Stimulated activated CD4-positive, alpha-beta T cell treated with anti-CD3 and anti-CD28 coated beads, Interleukin-1b, Interleukin-23, amount 100 ng/mL, for 48 hours (primary cell): ENCODE measurements at places on chromosomes 11 and 22.

GRCh38 chr11:19727246-19727645, 14.6 kb downstream of the NAV2 start:
- DNase-seq = no peak

- no peak for DNase-seq
These were observed 9.0 kb upstream of the PCF11 start for GRCh38 chr11:83147895-83148294.

DNA sequence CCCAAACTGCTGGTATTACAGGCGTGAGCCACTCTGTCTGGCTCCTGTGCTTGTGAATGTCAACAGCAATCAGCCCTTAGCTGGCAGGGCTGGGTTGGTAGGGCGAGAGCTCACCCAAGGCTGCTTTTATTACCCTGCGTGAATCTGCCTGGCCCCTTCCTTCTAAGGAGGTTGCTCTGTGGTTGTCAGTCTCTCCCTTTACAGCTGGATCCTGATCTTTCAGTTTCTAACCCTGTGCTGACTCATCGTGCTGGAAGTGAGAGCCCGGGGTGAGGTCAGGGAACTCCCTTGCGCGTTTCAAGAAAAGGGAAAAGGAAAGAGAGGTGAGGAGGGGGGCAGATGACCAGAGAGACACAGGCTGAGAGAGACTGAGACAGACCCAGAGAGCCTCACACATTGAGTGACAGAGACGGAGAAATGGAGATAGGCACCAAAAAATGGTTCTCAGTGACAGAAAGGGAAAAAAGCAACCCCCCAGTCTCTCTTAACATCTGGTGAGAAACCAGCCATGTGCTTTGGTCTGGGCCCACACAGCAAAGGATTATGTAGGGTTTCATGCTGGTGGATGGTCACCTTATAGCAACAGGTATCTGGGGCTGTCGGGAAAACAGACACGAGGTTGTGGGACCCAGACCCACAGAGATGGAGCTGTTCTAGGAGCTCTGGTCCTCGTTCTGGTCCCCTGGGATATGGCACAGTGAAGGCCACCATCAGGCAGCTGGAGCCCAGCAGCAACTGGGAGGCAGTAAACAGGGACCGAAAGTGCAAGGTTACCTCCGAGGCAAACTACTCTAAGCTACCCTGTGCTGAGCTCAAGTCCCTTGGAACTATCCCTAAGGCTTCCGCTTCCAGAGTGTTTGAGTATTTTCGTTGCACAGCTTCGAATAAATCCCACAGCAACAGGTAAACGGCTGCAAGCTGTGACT, 2.5 kb downstream of the TCN2 start:
- DNase-seq = peak; percentile 42

- DNase-seq = no peak
These were observed 1.1 kb upstream of the ARHGEF17 start for GRCh38 chr11:73306977-73307322.

DNA sequence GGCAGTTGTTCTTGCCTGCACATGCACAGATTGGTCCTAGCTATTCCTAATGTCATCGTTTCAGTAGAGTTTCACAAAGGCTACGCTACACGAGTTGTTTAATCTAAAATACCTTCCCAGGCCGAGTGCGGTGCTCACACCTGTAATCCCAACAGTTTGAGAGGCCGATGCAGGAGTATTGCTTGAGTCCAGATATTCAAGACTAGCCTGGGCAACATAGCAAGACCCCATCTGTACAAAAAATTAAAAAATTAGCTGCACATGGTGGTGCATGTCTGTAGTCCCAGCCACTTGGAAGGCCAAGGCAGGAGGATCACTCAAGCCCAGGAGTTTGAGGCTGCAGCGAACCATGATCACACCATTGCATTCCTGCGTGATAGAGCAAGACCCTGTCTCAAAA, 56.2 kb downstream of the TNRC6B start:
- DNase-seq = no peak

GRCh38 chr11:25566298-25567200, 765.4 kb upstream of the ANO3 start:
- DNase-seq = no peak

DNA sequence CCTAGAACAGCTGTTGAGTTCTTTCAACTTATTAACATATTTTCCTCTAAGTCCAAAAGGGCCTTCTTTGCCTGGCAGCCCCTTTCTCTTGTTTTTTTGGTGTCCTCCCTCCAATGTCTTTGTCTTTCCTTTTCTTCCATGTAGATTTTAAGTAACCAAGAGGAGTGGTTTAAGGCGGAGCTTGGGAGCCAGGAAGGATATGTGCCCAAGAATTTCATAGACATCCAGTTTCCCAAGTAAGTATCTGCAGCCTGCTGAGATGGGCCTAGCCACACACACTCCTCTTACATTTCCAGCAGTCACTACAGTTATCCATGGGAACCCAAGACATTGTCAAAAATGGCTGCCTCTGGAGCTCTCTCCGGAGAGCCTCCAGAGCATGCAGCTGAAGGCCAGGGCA, 4.5 kb upstream of the TMA7B start:
- DNase-seq = no peak

DNA sequence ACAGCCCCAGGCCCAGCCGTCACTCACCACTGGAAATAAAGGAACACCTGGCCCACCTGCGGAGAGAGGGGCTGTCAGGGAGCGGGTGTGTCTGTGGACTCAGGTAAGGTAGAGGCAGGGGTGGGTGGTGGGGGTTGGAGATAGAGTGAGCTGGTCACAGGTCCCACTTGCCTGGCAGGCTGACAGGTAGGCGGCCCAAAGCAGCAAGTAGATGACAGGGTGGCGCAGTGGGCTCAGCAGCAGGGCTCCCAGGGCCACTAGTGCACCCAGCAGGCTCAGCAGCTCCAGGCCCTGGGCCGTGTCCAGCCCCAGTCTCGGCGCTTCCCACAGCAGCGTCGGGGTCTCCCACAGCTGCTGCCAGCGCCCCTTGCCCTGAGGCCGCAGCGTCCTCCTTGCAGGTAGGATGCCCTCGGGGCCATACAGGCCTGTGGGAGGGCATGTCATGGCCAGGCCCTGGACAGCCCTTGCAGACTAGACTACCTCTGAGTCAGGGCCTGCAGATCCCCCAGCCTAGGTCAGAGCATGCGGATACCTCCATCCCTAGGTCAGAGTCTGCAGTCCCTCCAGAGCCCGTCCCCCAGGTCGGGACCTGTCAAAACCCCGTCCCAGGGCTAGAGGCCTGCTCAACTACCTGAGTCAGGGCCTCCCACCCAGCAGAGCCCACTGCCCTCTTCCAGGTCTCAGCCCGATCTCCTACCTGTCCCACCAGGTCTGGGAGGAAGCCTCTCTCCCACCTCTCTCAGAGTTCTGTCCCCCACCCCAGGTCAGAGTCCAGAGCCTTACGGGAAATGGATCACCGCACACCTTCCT, 686 bp downstream of the LMF2 start:
- no peak for DNase-seq

- no peak for DNase-seq
These were observed 2.9 kb upstream of the AKIP1 start for GRCh38 chr11:8908099-8908498.

GRCh38 chr22:37932821-37933578, 20.4 kb downstream of the C22orf23 start:
- DNase-seq = no peak

GRCh38 chr11:22037505-22037904, 155.4 kb upstream of the ANO5 start:
- no peak for DNase-seq

- DNase-seq = no peak
These were observed 18.9 kb downstream of the AP1B1 start for GRCh38 chr22:29369460-29369859.

- DNase-seq = no peak
These were observed 303.5 kb upstream of the ANO3 start for GRCh38 chr11:26028393-26028911.

DNA sequence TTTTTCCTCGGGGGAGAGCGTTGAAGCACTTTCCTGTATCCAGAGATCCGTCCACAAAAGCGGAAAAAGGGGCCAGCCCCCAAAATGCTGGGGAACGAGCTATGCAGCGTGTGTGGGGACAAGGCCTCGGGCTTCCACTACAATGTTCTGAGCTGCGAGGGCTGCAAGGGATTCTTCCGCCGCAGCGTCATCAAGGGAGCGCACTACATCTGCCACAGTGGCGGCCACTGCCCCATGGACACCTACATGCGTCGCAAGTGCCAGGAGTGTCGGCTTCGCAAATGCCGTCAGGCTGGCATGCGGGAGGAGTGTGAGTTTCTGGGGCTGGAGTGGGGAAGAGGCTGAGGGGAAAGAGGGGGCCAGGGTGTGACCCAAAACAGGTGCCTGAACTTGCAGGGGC, 2.6 kb downstream of the NR1H3 start:
- DNase-seq = no peak

DNA sequence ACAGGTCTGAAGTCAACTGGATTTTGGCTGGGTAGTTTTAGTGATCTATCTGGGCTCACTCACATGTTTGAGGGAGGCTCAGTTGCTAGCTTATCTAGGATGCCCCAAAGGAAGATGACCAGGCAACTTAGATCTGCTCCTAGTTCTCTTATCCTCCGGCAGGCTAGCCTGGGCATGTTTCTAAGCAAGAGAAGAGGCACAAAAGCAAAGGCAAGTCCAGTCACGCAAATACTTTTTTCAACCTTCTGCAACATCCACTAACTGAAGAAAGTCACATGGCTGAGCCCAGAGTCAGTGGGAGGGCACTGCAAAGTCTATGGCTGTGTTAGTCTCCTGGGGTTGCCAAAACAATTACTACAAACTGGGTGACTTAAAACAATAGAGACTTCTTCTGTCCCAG, 32.9 kb upstream of the FSHB start:
- no peak for DNase-seq
